HCT116 (cell line): ENCODE measurements at places on chromosomes 3 and 15.
A peak's percentile ranks its signal among the peaks of the same experiment; 100 is the strongest.

DNA sequence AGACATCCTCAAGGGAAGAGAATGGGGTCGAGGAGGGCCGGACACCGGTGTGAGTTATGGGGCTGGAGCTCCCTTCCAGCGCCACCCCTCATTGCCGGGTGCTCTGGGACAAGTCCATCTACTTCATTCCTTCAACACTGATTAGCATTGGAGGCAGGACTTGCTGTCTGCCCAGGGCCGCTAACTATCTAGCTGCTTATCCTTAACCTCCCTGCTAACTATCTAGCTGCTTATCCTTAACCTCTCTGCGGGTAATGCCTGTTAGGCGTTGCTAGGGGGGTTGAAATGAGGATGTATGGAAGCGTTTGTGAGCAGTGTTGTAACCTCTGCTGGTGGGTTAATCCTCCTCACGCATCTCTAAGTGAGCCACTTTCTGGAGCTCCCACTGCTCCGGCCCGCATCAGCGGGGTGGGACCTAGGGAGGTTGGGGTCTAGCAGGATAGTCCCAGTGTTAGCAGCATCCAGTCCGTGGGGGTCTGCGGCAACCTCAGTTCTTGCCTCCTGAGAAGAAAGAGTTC, 10.9 kb upstream of the CHAC1 start:
- DNase-seq, result no peak

GRCh38 chr15:40330368-40330836, 6.9 kb downstream of the INAFM2 start:
- DNase-seq, result no peak

- no peak for DNase-seq
Measured at GRCh38 chr3:59749291-59749690, 699.5 kb upstream of the CFAP20DC start.

GRCh38 chr15:56244811-56245576, 1.3 kb upstream of the RFX7 start:
- no peak for DNase-seq

DNA sequence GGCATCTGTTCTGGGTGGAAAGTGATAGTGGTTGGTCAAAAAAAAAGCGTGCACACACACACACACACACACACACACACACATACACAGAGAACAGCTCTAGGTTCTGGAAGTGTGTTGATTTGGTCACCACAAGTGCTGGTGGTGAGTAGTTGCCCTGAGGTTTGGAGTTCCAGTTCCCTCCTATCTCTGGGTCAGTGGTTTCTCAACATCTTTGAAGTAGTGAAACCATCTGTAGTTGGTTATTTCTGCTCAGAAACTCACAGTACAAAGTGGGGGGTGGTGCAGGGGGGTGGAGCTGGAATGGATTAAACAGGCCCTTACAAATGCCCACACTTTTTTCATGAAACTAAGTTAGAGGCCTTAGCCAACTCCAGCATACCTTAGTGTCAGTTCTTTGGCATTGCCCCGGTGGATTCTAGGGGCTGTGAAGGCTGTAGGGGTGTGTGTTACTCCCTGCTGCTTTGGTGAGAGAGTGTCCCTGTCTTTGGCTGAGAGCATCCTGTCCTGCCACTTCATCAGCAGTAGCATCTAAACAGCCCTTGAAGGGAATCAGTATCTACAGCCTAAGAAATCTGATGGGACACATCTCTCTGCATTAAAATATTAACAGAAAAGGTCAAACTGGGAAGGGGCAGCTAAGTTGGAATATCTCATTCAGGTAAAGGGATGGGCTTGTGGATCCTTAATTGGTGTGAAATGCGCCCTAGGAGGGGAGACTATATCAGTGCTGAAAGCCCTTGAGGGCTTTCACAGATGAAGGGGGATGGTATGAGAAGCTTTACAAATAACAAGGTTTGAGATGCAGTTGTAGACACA, 20.6 kb downstream of the SMAD3 start:
- DNase-seq, result no peak

- no peak for DNase-seq
Measured at GRCh38 chr15:48144889-48145288, 24.1 kb downstream of the SLC24A5 start.

GRCh38 chr15:98586066-98586465, 62.3 kb upstream of the IGF1R start:
- no peak for DNase-seq

- no peak for DNase-seq
Measured at GRCh38 chr3:46545818-46546630, 20.1 kb downstream of the LRRC2 start.

DNA sequence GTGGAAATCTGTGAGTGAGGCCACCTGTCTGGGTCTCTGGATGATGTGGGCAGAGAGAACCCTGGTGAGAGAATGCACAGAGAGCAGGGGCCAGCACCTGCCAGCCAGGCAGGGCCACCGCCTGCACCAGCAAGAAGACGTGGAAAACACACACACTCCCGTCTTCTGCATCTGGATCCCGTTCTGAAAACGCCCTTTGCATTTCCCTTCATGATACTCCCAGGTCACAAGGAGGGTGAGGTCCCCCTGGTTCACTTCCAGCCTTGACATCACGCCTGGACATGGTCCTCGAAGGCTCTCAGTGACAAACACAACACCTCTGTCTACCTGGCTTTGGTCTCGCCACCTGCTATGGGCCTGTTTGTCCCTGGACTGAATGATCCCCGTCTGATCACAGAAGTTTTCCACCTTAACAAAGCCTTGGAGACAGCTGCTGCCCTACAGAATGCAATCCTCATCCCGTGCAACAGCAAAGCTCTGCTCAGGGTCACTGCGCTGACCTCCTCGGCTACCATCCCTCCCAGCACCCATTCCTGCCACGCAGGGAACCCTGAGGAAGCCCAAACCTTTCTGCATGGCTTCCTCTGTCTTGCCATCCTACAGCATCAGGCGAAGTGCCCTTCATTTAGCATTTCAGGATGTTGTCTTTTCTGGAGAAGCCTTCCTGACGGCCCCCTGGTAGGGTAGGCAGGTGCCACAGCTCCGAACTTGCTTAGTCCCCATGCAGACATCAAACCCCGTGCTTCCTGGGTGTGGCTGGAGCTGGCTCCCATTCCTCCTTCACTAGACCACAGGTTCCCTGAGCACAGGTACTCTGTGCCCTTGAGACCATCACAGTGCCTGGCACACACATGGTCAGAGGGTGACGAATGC, 122.5 kb downstream of the ATP10A start:
- DNase-seq, result no peak

GRCh38 chr15:36501063-36501678, 78.3 kb upstream of the CDIN1 start:
- DNase-seq, result peak; percentile 69

- no peak for DNase-seq
Measured at GRCh38 chr3:112027826-112028225, 6.7 kb upstream of the TMPRSS7 start.

GRCh38 chr15:39530480-39531342, 50.2 kb upstream of the THBS1 start:
- no peak for DNase-seq

GRCh38 chr3:172305552-172305951, 142.7 kb downstream of the GHSR start:
- DNase-seq, result no peak

GRCh38 chr3:39970982-39971381, 161.6 kb downstream of the MYRIP start:
- DNase-seq, result no peak

DNA sequence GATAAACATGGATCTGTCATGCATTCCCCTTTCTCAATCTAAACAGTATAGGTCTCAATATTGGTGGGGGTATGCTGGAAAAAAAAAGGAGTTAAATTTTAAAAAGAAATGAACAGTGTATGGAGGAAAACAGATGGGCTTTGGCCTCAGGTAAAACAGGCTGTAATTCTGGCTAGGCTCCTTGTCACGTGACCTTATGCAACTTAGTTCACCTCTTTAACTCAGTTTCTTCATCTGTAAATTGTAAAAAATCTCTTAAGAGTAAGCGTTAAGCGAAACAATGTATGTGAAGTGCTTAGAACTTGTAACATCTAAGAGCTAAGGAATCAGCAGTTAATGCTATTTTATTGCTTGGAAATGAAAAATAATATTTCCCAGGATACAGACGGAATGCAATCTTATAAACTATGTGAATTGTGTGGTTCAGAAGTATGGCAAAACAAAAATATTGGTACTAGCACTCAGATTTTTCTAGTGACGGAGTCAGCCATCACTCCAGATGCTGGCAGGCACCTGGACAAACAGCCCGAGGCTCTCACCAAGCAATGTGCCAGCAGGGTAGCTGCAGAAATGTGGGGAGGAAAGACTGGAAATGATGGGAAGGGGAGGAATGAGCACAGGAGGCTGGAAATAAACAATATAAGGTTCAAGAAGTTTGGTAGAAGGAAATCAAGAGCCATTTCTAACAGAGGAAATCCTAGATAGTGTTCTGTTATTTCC, 172.8 kb downstream of the USP13 start:
- no peak for DNase-seq

GRCh38 chr15:39936187-39936586, 2.3 kb downstream of the EIF2AK4 start:
- no peak for DNase-seq

- no peak for DNase-seq
Measured at GRCh38 chr15:97547381-97547780, 413.1 kb upstream of the ARRDC4 start.

GRCh38 chr3:180855956-180856355, 56.5 kb upstream of the FXR1 start:
- DNase-seq, result no peak

DNA sequence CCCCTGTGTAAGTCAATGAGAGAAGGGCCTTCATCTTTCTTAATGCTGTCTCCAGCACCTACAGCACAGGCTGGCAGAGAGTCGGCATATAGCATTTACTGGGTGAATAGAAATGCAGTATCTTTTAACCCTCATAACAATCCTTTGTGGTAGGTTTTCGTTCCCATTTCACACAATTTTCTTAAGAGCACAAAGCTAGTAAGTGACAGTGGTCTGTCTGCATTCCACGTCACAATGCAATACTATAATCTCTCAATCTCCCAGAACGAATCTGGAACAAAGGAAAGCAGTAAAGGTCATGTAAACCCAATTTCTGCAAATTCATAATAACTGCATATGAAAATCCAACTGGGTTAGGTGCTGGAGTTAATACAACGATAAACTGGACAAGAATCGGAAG, 1.4 kb upstream of the ZFAND6 start:
- no peak for DNase-seq

GRCh38 chr3:52128118-52128683, 26.0 kb downstream of the POC1A start:
- DNase-seq, result peak; percentile 87

DNA sequence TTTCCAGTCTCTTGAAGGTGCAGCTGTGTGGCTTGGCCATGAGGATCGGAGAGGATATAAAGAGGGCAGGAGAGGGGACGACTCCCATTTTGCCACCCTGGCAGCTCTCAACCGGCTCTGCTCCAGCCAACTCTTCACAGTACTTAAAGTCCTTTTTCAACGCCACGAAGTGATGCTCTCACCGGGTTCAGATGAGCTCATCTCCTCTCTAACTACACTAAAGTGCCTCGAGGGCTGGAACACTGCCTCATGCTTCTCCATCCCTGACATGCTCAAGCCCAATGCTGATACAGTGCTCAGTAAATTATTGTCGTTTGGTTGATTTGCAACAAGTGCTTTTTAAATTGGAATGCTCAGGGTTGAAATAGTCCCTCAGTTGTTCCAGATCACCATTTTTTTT, 97.8 kb downstream of the GTPBP8 start:
- no peak for DNase-seq

- DNase-seq, result no peak
Measured at GRCh38 chr3:176513604-176514003, 683.7 kb downstream of the TBL1XR1 start.

DNA sequence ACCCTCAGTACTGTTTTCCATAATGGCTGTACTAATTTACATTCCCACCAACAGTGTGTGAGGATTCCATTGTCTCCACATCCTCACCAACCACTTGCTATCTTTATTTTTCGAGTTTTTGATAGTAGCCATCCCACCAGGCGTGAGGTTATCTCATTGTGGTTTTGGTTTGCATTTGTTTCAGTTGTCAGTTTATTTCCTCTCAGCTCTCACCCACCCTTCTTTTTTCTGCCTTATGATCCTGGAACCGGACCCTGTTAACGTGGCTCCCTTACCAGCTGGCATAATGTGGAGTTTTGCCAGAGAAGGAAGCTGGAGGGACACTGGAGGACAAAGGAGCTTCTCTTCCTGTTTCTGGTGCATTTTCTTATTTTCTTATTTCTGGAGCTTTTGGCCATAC, 25.1 kb upstream of the SH3GL3 start:
- no peak for DNase-seq

- no peak for DNase-seq
Measured at GRCh38 chr3:78049521-78049920, 1009.6 kb downstream of the ROBO2 start.

GRCh38 chr3:167882057-167882667, 146.6 kb downstream of the SERPINI1 start:
- DNase-seq, result peak; percentile 39

GRCh38 chr3:190024912-190025311, 95.8 kb downstream of the P3H2 start:
- no peak for DNase-seq

DNA sequence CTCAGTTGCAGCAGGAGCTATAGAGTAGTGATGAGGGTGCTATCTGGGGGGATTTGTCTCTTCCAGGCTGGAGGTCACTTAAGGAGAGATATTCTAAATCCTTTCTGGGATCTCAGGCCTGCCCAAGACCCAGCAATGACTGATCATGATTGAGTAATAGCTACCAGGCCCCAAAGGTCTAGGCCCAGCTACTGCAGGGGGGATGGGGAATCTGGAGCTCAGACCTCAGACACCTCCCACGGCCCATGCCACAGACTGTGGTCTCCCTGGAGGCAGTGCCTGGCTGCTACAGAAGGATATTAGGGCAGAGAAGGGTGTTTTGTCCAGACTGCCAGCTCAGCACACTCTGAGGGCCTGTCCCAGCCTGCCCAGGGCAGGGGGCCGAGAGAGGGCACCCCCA, 6.9 kb downstream of the SLC38A3 start:
- no peak for DNase-seq

- DNase-seq, result peak; percentile 86
Measured at GRCh38 chr15:99123713-99124451, 19.0 kb downstream of the SYNM start.

DNA sequence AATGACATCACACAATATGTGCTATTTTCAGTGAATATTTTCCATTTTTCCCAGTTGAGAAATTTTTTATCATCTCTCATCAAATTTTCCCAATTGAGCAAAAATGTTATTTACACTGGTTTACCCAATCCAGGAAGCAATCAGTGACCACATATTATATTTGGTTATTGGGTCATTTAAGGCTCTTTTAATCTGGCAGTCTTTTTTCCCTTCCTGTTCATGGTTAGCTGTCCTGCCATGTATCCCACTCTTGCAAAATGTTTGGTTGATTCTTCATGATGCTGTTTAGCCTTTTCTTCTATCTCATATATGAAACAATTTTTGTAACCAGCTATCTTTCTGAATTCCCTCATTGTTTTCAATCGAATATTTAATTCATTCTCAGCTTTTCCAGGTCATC, 626.0 kb downstream of the RBMS3 start:
- DNase-seq, result no peak

DNA sequence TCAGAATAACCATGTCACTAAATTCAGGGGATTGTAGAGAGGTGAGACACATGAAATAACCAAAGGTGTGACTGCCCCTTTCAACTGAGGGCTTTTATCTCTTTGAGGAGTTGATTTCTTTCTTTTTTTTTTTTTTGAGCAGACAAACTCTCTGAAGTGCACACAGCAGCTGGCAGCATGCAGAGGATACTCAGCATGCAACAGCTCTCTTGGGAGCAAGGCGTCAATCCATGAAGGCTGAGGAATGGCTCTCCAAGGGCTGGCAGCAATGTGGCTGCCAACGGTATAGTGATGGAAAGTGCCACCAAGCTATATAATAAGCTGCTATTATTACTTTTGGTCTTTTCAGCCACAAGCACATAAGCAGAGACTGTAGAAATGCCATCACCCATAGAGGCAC, 226.7 kb upstream of the FEZF2 start:
- DNase-seq, result no peak
